ENCODE measurements at places on chromosomes 6 and 20. TPM values are rescaled to one million over a fixed set of nuclear protein-coding genes. Genes with fewer than 3 reads are reported as not detected.

The NEDD9 gene
- 28.6 TPM for total RNA-seq

The HTR1B gene
- total RNA-seq, result 65.6 TPM

The C2 gene
- total RNA-seq, result not detected

The TMC2 gene
- not detected for total RNA-seq

The CST4 gene
- total RNA-seq, result not detected

The SLCO4A1 gene
- 5.9 TPM for total RNA-seq

The SAMD3 gene
- not detected for total RNA-seq

The CTAGE9 gene
- not detected for total RNA-seq

The SLC17A4 gene
- not detected for total RNA-seq

The BFSP1 gene
- total RNA-seq, result 2.3 TPM

The GLP1R gene
- total RNA-seq, result not detected

The RBBP9 gene
- 19.9 TPM for total RNA-seq

The BPIFB1 gene
- not detected for total RNA-seq

The PNPLA1 gene
- not detected for total RNA-seq

The KCNQ5 gene
- not detected for total RNA-seq

The PAK5 gene
- total RNA-seq, result not detected

The SLC17A9 gene
- 19.2 TPM for total RNA-seq

The TREM2 gene
- total RNA-seq, result not detected

The RWDD1 gene
- total RNA-seq, result 51.9 TPM

The NRN1 gene
- total RNA-seq, result 8.6 TPM

The MEI4 gene
- not detected for total RNA-seq

The C6orf62 gene
- 211 TPM for total RNA-seq

The CLPSL2 gene
- not detected for total RNA-seq

The TRIM10 gene
- not detected for total RNA-seq

The PLN gene
- total RNA-seq, result not detected

The HSPA12B gene
- 23.8 TPM for total RNA-seq

The PAQR8 gene
- 18.9 TPM for total RNA-seq

The SEMG1 gene
- total RNA-seq, result not detected

The CENPW gene
- total RNA-seq, result 33.7 TPM

The DEFB113 gene
- not detected for total RNA-seq

The EPHA7 gene
- total RNA-seq, result 0.40 TPM

The CDH22 gene
- total RNA-seq, result 0.13 TPM

The RBM24 gene
- total RNA-seq, result 4.8 TPM

The PLCB4 gene
- 3.5 TPM for total RNA-seq

The OPRM1 gene
- not detected for total RNA-seq

The COX4I2 gene
- total RNA-seq, result not detected

The BANF2 gene
- not detected for total RNA-seq

The ATAT1 gene
- 6.0 TPM for total RNA-seq

The OGFR gene
- total RNA-seq, result 43.6 TPM

The LINC00237 gene
- not detected for total RNA-seq

The TRIM31 gene
- total RNA-seq, result not detected
